Right lung (tissue), 10 donors: ENCODE measurements at places on chromosomes 16 and 17.

- no peak for DNase-seq
Measured at GRCh38 chr16:66924527-66925321, 611 bp downstream of the RRAD start.

- no peak for DNase-seq
Measured at GRCh38 chr16:68479271-68479670, 31.0 kb upstream of the SMPD3 start.

DNA sequence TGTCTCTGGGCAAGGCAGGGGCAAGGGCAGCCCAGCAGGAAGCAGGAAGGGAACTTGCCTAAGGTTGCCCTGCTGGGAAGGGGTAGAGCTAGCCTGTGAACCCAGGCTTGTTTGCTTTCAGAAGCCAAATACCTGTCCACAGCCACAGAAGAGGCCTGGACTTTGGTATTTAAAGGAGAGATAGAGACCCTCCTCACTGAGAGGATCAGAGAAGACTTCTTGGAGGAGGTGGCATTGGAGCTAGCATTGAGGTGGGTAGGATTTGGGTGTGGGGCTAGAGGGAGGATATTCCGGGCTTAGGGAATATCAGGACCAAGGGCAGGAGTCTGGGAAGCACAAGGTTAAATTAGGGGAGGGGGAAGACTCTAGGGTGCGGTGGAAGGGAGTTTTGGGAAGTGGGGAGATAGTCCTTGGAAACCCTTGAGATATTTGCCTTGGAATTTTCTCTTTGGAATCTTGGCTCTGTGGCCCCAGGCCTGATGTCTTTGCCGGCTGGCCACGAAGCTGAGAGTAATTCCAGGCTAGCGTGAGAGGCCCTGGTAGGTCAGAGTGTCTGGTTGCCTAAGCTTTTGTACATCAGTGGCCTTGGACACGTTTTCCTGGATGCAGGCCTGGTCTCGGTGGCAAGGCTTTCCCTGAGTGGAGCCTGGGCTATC, 13.1 kb upstream of the ETV4 start:
- no peak for DNase-seq

- no peak for DNase-seq
Measured at GRCh38 chr16:17468611-17469010, 2.1 kb downstream of the XYLT1 start.

DNA sequence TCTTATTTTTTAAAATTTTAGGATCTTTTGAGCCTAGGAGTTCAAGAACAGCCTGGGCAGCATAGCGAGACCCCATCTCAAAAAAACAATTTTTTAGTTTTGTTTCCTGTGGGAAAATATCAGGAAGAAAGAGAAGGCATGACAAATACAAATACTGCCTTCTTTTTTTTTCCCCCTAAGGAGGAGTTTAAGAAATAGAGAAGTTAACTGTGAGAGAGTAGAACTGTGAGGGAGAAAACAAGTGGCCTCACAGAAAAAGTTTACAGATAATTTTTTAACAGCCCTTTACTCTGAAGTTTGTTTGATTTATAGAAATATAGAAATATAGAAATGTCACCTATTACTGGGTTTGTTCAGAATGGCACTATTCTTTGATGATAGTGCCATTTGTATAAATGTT, 21.1 kb downstream of the TTYH2 start:
- no peak for DNase-seq

DNA sequence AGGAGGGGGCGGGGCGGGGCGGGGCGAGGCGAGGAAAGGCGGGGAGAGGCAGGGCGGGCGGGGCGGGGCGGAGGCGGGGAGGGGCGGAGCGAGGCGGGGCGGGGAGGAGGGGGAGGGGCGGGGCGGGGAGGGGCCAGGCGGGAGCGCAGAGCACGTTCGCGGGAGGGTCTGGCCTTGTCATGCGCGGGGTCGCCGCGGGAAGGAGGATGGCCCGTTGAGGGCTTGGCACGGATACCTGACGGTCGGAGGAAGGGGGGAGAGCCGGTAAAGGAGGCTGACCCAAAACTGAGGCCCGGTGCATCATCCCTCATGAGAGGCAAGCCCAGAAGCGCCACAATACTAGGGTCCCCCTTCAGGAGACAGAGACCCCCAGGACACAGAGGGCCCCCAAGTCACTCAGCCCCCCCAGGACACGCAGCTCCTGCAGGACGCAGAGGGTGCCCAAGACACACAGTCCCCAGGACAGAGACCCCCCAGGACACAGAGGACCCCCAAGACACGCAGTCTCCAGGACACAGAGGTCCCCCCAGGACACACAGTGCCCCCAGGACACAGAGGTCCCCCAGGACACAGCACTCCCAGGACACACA, 593 bp upstream of the WDR45B start:
- peak; percentile 29 for DNase-seq

DNA sequence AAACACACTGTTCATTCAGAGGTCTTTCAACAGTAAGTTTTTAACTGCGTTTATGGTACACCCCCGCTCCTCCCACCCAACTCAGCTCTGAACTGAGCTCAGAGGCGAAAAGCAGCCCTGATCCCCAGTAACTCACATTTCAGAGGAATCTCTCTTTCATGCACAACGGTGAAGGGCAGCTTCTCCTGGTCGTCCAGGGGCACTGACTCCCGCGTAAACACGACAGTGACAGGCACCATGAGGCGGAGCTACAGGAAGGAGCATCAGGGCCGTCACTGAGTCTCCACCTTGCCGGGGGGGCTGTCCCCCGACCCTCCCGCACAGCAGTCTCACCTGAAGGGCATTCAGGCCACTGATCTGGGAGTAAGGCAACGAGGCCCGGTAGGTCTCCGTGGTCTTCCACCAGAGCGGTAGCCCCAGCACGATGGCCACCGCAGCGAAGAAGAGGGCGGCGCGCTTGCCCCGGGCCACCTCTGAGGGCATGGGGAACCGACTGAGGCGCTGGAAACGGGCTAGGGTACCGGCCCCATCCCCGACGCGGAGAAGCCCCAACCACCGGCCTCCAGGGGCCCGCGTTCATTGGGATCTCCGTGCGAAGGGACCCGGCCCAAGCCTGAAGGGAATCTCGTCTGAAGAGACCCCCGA, 486 bp downstream of the PIGS start:
- DNase-seq: no peak

- no peak for DNase-seq
Measured at GRCh38 chr16:69071036-69071435, 34.4 kb upstream of the HAS3 start.

- DNase-seq: no peak
Measured at GRCh38 chr16:56807011-56807675, 57.9 kb upstream of the SLC12A3 start.

DNA sequence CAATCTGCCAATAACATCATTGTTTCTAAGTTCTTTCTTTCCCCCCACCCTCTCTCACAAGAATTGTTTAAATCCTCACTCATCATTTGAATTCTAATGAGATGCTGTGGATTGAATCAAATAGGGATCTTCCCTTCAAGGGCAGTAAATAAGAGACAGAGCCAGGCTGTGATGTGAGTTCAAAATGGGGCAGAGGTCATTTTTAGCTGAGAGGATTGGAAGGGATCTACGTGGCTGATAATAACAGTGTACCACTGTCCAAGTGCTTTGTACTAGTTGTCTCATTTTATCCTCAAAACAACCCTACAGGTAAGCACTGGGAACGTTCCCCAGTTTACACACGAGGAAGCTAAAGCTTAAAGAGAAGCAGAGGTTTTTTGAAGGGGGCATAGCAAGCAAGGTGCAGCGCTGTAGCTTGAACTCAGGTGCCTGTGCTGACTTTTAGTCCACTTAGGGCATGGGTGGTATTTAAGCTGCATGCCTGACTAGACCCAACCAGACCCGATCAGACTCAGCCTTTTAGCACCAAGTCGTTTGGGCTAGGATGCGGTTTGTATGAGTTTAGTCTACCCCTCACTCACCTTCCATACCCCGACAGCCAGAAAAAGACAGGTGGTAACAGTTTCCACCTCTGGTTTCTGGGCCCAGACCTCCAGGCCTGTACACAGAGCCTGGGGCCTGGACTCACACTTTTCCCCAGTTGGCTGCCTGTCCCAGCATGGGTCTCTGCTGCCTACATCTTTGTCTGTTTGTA, 39.2 kb upstream of the CCR7 start:
- no peak for DNase-seq

DNA sequence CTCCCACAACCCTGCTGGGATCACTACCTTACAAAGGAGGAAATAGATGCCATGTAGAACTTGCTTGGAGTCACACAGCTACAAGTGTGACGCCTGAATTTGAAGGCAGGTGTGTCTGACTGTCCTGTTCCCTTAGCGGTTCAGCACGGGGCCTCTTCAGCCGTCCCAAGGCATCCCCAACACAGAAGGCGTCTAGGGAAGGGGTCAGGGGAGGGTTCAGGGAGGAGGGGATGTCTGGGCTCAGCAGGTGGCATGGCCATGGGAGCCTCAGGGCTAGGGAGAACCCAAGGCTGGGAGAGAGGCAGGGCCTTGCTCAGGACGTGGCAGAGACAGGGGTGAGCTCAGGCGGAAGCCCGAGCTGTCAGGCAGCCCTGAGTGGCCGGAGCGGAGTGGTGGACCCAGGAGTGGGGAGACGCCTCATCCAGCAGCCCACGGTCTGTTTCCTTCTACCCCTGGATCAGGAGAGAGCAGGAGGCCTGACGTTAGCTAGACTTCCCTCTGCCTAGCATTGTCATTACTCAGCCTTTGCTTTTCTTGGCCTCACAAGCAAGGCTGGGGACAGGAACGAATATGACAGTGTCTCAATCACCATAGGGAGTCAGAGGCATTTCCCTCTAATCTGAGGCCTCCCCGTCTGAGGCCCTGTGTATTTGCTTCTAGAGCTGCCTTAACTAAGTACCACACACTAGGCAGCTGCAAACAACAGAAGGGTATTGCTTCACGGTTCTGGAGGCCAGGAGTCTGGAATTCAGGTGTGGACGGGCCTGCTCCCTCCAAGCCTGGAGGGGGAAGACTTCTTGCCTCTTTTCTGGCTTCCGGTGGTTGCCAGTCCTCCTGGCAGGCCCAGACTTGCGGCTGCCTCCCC, 31.3 kb upstream of the ANKRD40CL start:
- DNase-seq: no peak
